Activated CD4-positive, alpha-beta T cell treated with anti-CD3 and anti-CD28 coated beads, Interleukin-2, amount 10 ng/mL, durations not matched to agents 7 days and 5 days (primary cell): ENCODE measurements at places on chromosomes 7 and 10. TPM values are rescaled to one million over a fixed set of nuclear protein-coding genes. Genes with fewer than 3 reads are reported as not detected.

DNA sequence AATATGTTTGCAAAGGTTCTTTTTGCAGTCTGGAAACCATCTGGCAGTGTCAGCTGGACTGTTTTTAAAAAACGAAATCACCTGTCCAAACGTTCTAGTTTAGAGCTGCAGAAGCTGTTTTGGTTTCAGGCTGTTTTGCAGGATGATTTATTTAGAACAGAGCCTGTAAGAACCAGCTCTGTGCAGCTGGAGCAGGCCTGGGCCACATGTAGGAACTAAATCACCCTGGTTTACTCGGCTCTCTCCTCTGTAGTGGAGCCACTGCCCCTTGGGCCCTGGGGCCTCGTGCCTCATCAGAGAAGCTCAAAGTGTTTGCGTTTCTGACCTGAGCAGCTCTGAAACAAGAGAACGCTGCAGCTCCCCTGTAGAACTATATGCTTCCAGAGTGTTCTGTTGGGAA, 142.5 kb downstream of the ACTR3B start:
- DNase-seq, result no peak

DNA sequence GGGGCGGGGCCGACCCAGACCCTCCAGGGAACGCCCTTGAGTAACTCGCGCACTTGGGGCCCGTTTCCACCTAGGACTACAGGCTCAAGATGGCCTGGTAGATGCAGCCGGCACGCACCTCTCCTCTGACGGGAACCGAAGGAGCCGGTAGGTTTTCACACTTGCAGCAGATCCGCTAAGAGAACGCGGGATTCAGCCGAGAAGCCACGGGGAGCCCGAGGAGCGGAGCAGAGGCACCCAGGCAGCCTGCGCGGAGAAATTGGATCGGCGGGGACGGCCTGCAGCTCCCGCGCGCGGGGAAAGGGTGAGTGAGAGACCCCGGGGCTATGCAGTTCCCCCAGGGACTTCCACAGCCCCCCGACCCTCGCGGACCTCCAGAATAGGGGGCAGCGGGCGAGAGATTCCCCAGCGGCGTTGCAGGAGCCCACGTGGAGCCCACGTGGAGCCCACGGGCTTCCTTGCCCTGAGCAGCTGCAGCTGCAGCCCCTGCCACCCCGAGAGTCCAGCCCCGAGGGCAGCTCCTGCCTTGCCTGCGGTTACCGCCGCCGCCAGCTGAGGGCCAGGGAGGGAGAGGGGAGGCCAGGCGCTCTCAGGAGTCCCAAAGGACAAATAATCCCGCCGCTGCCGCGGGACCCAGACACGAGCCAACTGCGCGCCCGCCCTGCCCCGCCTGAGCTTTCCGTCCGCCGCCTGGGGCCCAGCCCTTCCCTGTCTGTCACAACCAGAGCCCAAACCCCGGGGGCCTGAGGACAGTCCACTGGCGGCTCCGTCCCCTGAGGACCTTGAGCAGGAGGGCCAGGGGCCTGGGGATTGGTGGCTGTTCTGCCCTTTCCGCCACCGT, 13.1 kb downstream of the IFT22 start:
- peak; percentile 26 for DNase-seq

TFEC gene
- total RNA-seq, result not detected

TRPV6 gene
- not detected for total RNA-seq

HDAC9 gene
- total RNA-seq, result 0.22 TPM

PIP gene
- not detected for total RNA-seq

GRCh38 chr10:26219676-26220075, 3.1 kb downstream of the GAD2 start:
- no peak for DNase-seq

DNA sequence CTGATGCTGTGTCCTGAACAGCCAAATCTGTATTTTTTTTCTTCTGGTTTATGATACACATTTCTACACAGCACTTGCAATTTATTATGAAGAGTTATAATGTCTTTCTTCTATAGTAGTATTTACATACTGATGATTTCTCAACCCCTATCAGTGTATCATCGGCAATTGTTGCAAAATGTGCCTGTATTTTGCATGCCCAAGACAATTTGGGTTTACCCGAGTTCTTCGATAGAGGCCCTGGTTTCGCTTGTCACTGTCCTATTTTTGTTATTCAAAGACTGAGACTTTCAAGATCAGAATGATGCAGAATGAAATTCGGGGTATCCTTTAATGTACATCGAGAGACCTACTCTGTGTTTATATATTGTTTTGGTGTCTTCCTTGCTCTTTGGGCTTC, 184.5 kb upstream of the PRSS58 start:
- DNase-seq, result no peak

GRCh38 chr7:106398786-106399185, 114.0 kb upstream of the NAMPT start:
- DNase-seq, result no peak

HTR5A gene
- total RNA-seq, result not detected
